Hypothalamus (tissue), 51 donors: ENCODE measurements at places on chromosomes 12 and 14.

GRCh38 chr12:65081496-65081895, 39.6 kb downstream of the WIF1 start:
- no peak for DNase-seq

DNA sequence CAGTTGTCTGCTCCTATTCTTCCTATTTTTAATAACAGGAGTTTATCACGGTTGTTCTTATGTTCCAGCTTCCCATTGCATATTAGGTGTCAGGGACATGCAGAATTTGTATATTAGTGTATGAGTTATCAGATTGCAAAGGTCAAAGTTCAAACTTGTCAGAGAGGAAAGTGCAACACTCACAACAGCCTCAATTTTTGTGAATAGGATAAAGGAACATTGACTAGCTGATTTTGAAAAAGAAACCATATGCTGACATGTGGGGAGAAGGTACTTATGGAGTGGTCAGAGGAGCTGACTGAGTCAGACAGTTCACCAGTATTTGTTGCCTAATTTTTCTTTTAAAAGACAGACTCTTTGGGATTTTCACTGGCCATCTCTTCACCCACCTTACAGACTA, 222.1 kb downstream of the C12orf50 start:
- DNase-seq, result no peak

DNA sequence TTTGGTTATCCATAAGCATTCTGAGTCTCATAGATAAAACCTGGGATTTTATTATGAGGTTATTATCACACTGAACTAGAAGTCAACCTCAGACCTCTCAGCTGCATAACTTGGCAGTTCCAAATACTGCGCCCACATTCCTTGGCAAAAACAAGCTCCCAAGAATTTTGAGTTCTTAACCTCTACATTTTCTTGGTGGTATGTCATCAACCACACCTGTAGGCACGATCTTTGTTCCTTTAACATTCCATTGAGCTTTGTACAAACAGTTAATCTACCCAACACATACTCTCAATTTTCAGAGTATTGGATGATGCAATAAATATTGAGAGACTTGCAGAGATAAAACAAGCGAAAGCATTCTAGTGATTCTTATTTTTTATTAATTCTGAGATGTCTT, 371.8 kb upstream of the PRICKLE1 start:
- DNase-seq, result no peak

- DNase-seq, result no peak
These were observed 140.6 kb downstream of the ETNK1 start for GRCh38 chr12:22765421-22766130.

DNA sequence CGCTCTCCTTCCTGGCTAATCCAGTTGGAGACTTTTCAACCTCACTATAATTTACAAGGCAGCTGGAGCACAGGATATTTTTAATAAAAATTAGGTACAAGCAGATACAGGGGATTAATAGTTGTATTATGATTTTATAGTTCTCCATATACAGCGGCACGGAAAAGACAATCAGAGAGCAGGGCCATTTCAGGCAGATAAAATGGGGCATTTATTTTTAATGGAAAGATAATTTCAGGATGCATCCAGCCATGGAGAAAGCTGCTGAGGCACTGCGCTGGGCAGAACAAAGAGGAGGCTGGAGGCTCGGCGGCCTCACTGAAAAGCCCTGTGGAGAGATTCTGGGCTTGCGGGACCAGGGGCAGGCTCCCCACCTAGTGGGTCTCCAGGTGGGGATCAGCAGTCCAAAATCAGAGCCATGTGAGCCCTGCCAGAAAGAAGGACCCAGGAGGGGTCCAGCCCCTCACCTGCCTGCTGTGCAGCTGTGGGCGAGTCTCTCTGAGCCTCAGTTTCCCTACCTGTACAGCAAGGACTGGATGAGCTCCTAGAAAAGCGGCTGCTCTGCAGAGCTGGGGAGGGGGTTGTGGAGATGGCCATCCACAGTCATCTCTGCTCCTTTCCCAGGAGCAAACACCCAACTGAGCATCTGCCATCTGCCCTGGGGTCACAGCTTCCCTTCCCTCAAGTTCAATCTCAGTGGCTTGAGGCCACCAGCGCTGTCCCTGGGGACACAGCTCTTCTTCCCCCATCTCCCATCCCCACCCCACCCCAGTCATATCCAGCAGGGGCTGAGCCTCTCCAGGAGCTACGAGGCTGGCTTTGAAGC, 23.9 kb upstream of the C14orf180 start:
- no peak for DNase-seq

- no peak for DNase-seq
These were observed 52.8 kb upstream of the LHX5 start for GRCh38 chr12:113524495-113524894.
